ENCODE measurements at places on chromosomes 16 and 17.

DNA sequence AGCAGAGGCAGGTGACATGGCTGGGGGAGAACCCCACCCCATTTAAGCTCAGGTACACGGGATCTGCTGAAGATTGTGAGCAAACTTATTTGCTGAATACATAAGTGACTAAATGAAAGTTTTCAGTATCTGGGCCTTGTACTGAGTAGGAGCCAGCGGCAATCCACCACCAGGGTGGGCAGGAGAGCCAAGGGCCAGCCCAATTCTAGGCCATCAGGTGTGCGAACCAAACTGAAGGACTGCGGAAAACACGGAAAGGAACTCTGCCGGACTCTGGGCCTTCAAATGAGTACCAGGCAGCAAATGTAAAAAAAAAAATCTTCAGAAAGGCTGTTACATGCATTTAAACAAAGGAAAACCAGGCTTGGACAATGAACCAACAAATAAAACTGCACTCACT is 19.7 kb downstream of the ARHGAP17 start:
- no peak for DNase-seq

- DNase-seq: no peak
Observed at GRCh38 chr16:72044825-72045359, 9.4 kb upstream of the HP start.

- DNase-seq: no peak
Observed at GRCh38 chr16:17213974-17214373, 256.8 kb downstream of the XYLT1 start.

DNA sequence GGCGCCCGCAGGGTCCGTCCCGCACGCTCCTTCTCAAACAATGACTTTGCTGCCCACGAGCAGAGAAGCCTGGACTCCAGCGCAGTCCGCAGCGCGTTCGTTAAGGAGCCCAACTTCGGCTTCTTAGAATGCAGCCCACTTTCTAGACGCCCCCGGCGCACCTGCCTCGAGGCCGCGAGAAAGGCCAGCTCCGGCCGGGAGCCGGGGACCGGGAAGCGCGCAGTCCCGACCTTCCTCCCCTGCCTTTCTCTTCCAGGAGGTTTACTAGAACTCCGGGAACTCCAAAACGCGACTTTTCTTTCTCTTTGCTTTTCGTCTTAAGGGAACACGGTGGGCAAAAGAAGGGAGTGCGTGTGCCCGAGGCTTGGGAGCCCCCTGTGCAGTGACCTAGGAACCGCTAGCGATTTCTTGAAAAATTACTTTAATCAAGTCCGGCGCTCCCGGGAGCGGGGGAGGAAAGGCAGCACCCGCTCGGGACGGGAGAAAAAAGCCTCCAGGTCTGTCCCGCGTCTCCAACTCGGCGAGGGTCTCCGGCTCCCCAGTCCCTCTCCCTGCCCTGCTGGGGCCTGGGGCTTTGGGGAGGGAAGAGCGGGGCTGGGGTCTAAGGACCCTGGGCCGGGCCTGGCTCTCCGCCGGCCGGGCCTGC is 2.6 kb downstream of the HNF1B start:
- no peak for DNase-seq

- no peak for DNase-seq
Observed at GRCh38 chr16:89990799-89991198, 28.5 kb downstream of the DBNDD1 start.

DNA sequence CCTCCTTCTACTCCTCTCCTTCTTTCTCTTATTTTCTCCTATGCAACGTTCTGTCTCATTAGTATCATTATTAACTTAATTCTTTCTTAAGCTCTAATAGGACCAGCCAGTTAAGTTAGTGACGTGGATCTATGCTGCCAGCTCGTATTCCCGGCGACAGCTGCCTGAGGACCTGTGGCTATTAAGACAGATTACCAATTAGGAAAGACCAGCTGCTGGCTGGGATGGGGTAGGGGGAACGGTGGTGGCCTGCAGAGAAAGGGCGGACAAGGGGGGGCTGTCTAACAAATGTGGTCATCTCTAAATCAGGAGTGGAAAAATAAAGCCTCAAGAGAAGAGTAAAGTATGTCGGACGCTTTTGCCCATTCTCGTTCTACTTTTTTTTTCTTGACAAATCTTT is 770 bp upstream of the MYH3 start:
- no peak for DNase-seq

DNA sequence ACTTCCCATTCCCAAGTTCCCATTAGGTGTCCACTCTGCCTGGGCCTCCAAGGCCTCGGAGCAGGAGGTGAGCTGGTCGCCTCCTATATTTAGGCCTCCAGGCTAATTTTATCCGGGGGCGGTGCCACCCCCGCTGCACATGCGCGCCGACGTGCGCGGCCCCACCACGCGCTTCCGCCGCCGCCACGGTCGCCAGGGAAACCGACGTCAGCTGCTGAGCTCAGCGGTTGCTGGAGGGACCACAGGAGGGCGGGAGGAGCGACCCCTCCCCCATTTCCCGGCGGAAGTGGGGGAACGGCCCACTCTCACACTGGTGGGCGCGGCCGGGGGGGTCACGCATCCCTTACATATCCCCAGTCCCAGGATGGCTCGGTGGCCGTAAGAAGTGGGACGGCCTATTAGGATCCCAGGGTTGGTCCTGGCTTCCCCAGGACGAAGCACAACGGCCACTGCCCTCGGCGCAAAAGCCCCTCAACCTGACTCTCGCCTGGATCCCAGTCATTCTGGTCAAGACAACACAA is 1.0 kb downstream of the PER1 start:
- DNase-seq: peak; percentile 75

DNA sequence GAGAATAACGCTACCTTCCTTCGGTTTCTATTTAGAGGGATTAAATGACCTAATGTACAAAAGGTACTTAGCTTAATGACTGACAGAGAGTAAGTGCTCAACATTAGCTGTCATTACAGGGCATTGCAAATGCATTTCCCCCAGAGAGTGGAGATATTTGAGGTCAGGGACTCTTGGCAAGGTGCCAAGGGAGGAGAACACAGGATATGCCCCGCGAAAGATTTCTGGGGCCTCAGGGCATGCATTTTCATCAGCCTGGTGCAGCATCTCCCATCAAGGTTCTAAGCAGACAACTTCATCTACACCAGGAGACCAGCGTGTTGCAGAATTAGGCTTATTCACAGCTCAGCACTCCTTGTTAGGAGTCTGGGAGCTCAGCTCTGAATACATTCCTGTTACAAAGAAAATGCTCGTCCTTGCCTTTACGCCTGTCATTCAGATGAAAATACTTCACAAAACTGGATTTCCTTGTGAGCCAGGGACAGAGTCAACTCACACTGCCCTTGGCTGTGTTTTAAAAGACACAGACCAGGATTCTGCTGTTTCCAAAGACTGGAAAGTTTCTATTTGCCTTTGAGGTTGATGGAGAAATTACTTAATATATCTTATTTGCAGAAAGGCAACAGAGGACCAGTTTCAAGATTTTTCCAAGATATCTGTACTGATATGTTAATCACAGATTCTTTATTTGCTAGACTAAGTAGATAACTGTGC is 108.2 kb downstream of the VAT1L start:
- DNase-seq: no peak

GRCh38 chr17:10776381-10776780 is 27.5 kb downstream of the TMEM238L start:
- no peak for DNase-seq

DNA sequence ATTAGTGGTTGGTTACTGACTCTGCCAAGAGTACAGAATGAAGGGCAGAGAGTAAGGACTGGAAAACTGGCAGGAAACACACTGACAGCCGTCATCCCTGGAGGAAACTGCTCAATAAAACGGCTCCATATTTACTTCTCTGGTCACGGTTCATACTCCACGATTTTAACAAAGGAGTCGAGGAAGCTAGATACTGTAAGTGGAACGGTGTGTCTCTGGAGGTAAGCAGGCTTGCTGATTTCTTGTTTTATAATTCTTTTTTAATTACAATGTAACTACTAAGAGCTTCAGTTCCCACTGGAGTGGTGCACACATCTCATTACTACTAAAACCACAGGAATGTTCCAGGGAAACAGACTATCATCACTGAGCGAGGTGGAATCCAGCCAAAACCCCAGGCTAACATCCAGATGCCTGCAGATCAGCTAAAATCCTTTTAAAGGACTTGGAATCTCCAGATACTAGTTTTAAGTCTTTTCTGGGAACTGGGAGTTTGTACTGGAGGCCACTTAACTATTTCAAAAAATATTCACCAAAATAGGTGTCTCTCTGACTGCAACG is 17.8 kb downstream of the SERPINF1 start:
- DNase-seq: no peak

GRCh38 chr16:76193906-76194615 is 83.1 kb upstream of the CNTNAP4 start:
- no peak for DNase-seq
